ENCODE measurements at places on chromosomes 1 and 21.
A peak's percentile ranks its signal among the peaks of the same experiment; 100 is the strongest.

DNA sequence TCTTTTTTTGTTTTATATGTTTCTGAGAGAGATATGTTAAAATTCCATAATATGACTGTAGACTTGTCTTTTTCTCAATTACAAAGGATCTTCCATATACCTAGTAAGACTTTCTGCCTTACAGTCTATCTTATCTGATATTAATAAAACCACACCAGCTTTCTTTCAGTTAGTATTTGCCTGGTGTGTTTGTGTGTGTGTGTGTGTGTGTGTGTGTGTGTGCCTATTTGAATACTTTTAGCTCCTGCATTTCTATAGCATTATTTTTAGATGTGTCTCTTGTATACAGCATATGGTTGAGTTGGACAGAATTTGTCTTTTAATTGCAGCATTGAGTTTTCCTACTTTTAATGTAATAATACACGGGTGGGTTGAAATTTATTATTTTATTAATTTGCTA lies 27.5 kb downstream of the ST6GALNAC3 start:
- DNase-seq, result no peak

- no peak for DNase-seq
These were observed 14.3 kb downstream of the ADAMTSL4 start for GRCh38 chr1:150563340-150564038.

DNA sequence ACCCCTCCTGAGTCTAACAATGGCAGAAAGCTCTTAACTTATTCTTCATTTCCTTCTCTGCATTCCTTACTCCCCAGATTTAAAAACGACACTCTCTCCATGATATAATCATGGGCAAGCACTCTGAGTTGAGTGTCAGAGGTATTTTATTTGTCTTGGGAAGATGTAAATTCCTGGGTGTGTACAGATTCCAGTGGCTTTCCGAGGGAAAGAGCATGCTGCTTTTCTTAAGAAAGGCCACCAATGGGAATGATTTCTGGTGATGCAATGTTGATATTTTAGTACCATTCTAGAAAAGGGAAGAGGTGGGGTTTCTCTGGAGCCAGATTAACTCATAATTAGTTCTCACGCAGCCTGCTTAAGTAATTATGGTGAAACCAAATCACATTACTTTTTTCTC lies 47.8 kb upstream of the BTG3 start:
- no peak for DNase-seq

GRCh38 chr1:21334214-21335087 lies 44.2 kb upstream of the ECE1 start:
- peak; percentile 87 for DNase-seq

- DNase-seq, result peak; percentile 83
These were observed at the start of gene BCAR3 for GRCh38 chr1:93681101-93681988. Gene BCAR3, minus strand, starts transcription at chr1:93681837. Its CDS starts 6,907 bp downstream, at chr1:93674930.

DNA sequence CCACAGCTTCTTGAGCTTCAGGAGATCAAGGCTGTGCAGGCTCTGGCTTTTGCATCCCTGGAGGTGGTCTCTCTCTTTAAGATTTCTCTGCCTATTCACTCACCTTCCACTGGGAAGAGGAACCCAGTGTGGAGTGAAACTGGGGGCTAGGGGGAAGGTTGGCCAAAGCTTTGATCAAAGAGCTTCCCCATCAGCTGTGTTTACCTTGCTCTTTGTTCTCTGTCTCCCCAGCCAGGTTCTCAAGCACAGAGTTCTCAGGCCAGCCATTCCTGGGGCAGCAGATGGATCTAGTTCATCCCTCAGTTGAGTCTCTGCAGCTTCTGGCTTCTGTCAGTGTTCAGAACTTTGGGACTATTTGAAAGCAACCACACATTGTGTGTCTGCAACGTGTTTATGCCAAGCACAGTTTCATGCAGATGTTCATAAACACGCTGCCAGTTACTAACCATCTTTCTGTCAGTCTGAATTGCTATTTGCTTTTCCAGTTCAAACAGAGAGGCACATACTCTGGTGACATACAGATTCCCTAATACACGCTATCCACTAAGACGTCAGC lies 17.2 kb upstream of the MRPS14 start:
- no peak for DNase-seq

DNA sequence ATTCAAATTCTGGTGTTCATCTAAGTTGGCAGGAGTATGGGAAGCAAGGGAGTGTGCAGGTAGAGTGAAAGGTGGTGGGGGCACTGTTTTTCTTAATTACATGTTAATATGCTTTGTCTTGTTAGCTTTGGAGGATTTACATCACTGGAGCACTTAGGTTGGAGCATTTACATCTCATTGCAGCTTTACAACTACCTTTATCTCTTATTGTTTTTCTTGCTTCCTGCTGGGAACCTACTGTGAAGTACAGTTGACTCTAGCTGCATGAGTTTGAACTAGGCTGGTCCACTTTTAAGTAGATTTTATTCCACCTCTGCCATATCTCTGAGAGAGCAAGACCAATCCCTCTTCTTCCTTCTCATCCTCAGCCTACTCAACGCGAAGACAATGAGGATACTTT lies 554.8 kb upstream of the B3GALT2 start:
- DNase-seq, result no peak

GRCh38 chr1:91765293-91765692 lies 120.7 kb downstream of the TGFBR3 start:
- no peak for DNase-seq
